ENCODE measurements at places on chromosomes 4 and X.

GRCh38 chr4:118821590-118822293 is 14.2 kb downstream of the SEC24D start:
- no peak for DNase-seq

DNA sequence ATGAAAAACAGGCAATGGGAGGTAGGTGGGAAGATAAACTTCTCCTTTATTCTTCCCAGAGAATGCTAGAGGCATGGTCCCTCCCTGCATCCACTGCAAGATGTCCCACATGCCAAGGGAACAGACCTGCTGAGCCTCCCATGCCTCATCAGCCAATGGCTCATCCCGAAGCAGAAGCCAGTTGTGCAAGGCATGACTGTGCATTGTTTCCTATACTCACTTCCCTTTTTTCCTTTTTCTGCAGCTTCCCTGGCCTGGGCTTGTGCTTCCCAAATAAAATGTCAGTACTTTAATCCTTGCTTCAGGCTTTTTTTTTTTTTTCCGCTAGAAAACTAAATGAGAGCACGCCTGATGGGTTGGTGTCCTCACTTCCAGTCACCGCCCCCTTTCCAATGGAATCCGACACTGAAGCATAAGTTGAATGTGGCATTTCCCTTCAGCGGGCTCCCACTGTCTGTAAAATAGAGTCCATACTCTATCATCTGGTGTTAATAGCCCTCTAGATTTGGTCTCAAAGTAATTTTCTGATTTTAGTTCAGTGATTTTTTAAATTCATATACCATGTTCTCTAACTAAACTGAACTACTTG is 239.0 kb upstream of the JADE1 start:
- DNase-seq: peak; percentile 29

GRCh38 chrX:123753656-123754350 is 21.0 kb upstream of the THOC2 start:
- DNase-seq: no peak

GRCh38 chr4:158161551-158162354 is 11.1 kb downstream of the GASK1B start:
- peak; percentile 30 for DNase-seq

- DNase-seq: no peak
These were observed 6.0 kb upstream of the CCKAR start for GRCh38 chr4:26496207-26496783.

Data from gastrocnemius medialis (tissue), 4 donors.